ENCODE measurements at places on chromosomes 7 and 10.

- DNase-seq = no peak
Observed at GRCh38 chr10:70829543-70829942, 13.8 kb downstream of the SGPL1 start.

GRCh38 chr10:22931948-22932347 lies 4.1 kb downstream of the ARMC3 start:
- DNase-seq = no peak

- no peak for DNase-seq
Observed at GRCh38 chr7:109956916-109957315, 1134.0 kb upstream of the LRRN3 start.

- DNase-seq = no peak
Observed at GRCh38 chr10:103463499-103463898, 4.8 kb upstream of the CALHM1 start.

DNA sequence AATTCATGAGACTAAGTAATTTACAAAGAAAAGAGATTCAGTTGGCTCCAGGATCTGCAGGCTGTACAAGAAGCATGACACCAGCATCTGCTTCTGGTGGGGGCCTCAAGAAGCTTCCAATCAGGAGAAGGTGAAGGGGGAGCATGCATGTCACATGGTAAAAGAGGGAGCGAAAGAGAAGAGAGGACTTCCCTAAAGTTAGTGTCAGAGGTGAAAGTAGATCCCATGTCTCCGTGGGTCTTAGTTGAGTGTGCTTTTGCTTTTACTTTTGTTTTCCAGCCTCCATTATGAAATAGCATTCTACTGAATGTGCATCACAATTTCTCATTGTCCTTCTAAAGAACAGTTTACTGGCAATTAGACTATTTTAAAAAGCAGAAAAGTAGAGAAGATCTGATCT lies 213.6 kb upstream of the FZD1 start:
- no peak for DNase-seq
